ENCODE measurements at places on chromosomes 3 and 15.

- H3K27me3 ChIP-seq, result no peaks in the 10 kb centered on the region
- H3K27ac ChIP-seq, result no peak overlapping the region
- no peak for DNase-seq
- no peaks in the 10 kb centered on the region for H3K36me3 ChIP-seq
- no peak overlapping the region for H3K4me3 ChIP-seq
These were observed 37.1 kb downstream of the SLC12A8 start for GRCh38 chr3:125175295-125176078.

DNA sequence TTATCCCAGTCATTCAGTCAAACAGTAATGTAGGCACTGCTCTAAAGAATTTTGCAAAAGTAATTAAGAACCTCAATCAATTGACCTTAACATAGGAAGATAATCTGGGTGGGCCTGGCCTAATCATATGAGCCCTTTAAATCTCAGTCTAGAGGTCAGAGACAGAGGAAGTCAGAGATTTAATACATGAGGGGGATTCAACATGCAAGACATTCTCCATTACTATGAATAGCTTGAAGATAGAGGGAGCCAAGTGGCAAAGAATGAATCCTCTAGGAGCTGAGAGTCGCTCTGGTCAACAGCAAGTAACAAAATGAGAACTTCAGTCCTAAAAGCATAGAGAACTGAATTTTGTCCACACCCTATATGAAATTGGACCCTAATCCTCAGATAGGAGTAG, 39.0 kb upstream of the MBNL1 start:
- peaks cover 74% of the 10 kb centered on the region for H3K4me1 ChIP-seq
- H3K27me3 ChIP-seq, result no peaks in the 10 kb centered on the region
- H3K4me3 ChIP-seq, result no peak overlapping the region
- H3K27ac ChIP-seq, result no peak overlapping the region
- H3K36me3 ChIP-seq, result no peaks in the 10 kb centered on the region
- DNase-seq, result no peak

GRCh38 chr3:190119461-190120268, 1.0 kb downstream of the P3H2 start:
- peaks cover 76% of the 10 kb centered on the region for H3K27me3 ChIP-seq
- peaks cover 8% of the 10 kb centered on the region for H3K4me1 ChIP-seq
- no peak overlapping the region for H3K27ac ChIP-seq
- peak overlapping the region; percentile 75 for H3K4me3 ChIP-seq
- DNase-seq, result no peak

DNA sequence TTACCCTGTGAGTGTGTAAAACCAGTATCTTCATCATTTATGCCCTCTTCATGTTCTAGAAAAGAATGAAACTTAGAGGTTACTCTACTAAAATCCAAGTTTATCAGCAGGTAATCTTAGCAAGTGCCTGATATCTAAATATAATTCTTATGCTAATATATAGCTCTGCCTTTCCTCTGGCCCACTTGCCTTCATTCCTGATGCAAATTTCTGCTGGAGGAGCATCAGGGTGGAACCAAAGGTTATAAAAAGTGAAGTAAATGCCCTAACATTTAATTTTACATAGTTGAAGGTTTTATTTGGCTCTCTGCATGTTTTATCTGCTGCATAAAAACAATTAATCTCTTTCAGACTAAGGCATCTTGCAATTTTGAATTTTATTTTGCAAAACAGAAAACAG, 936.2 kb downstream of the ROBO2 start:
- H3K27ac ChIP-seq, result no peak overlapping the region
- no peak for DNase-seq
- no peak overlapping the region for H3K4me3 ChIP-seq
- H3K4me1 ChIP-seq, result no peaks in the 10 kb centered on the region
- H3K27me3 ChIP-seq, result no peaks in the 10 kb centered on the region
- no peaks in the 10 kb centered on the region for H3K36me3 ChIP-seq

GRCh38 chr3:189778340-189778950, 147.3 kb downstream of the TP63 start:
- no peak overlapping the region for H3K27ac ChIP-seq
- H3K36me3 ChIP-seq, result no peaks in the 10 kb centered on the region
- peaks cover 15% of the 10 kb centered on the region for H3K4me1 ChIP-seq
- no peak overlapping the region for H3K4me3 ChIP-seq
- H3K27me3 ChIP-seq, result peaks cover under 1% of the 10 kb centered on the region
- DNase-seq, result no peak

DNA sequence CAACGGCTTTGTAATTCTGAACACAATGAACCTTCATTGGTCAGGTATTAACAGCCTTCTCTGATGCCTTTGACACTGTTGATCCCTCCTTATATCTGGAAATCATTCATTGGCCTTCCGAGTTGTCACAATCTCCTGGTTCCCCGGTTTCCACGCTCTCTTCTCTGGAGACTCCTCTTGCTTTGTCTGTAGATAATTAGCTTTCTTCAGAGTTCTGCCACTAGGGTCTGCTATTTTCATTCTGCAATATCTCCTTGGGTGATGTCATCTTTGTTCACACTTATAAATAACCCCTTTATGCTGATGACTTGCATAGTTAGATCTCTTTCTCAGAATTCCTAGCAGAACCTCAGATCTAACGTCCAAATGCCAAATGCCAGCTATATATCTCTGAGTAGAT, 583.8 kb upstream of the ZNF717 start:
- DNase-seq, result no peak
- H3K36me3 ChIP-seq, result no peaks in the 10 kb centered on the region
- H3K27ac ChIP-seq, result no peak overlapping the region
- H3K27me3 ChIP-seq, result no peaks in the 10 kb centered on the region

DNA sequence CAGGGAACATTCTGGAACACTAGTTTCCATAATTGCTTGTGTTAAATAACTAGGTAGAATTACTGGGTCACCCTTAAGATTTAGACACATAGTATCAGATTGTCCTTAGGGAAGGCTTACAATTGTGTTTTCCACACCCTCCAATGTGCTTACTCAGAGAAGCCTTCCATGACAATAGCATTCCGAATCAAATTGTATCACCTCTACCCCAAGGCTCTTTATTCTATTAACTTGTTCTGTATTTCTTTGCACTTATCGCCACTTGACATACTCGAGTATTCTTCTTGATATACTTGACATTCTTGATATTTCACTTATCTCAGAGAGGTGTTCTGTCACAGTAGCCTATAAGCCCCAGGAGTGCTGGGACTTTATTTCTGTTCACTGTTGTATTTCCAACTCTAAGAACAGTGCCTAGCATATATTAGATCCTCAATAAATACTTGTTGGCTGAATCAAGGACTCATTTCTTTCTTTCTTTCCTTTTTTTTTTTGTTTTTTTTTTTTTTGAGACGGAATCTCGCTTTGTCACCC, 238.9 kb upstream of the PDZRN3 start:
- no peaks in the 10 kb centered on the region for H3K36me3 ChIP-seq
- DNase-seq, result no peak
- H3K27ac ChIP-seq, result no peak overlapping the region
- no peak overlapping the region for H3K4me3 ChIP-seq

- peaks cover 21% of the 10 kb centered on the region for H3K4me1 ChIP-seq
- DNase-seq, result no peak
- H3K27me3 ChIP-seq, result no peaks in the 10 kb centered on the region
- peaks cover 4% of the 10 kb centered on the region for H3K36me3 ChIP-seq
- no peak overlapping the region for H3K27ac ChIP-seq
These were observed 305.6 kb upstream of the TGFBR2 start for GRCh38 chr3:30300809-30301208.

- H3K4me1 ChIP-seq, result peaks cover 6% of the 10 kb centered on the region
- H3K27me3 ChIP-seq, result peaks cover 6% of the 10 kb centered on the region
- no peak for DNase-seq
- no peak overlapping the region for H3K27ac ChIP-seq
- H3K4me3 ChIP-seq, result no peak overlapping the region
- no peaks in the 10 kb centered on the region for H3K36me3 ChIP-seq
These were observed 89.4 kb downstream of the PLXNA1 start for GRCh38 chr3:127072221-127072771.

DNA sequence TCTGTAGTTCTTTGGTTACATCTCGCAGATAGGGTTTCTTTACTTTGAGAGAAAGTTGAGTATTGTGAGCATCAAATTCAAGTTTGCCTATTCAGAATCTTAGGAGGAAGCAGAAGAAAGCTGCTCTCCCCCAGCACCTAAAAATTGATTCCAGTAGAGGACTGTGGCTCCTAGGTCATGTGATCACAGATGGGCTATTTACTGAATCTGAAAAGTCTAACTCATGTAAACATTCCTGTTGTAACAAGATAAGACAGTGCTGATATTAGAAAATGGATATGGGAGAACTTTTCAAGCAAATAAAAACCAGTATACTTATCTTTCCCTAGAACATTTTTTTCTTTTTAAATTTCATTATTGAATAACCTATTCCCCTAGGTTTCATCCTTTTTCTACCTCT, 308.4 kb upstream of the SLITRK3 start:
- no peak overlapping the region for H3K27ac ChIP-seq
- peaks cover 2% of the 10 kb centered on the region for H3K36me3 ChIP-seq

DNA sequence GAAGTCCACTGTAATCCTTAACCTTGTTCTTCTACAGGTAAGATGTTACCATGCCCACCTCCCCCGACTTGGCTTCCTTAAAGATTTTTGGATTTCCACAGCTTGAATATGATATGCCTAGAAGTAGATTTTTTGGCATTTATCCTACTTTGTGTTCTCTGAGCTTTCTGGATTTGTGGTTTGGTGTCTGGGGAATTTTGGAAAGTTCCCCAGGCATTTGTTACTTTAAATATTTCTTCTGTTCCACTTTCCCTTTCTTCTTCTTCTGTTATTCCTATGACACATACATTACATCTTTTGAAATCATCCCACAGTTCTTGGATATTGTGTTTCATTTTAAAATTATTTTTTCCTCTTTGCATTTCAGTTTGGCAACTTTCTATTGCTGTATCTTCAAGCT, 122.1 kb upstream of the TMEM108 start:
- no peak overlapping the region for H3K27ac ChIP-seq
- no peaks in the 10 kb centered on the region for H3K27me3 ChIP-seq
- H3K4me1 ChIP-seq, result no peaks in the 10 kb centered on the region
- H3K4me3 ChIP-seq, result no peak overlapping the region
